ENCODE measurements at places on chromosomes 2 and 18.

DNA sequence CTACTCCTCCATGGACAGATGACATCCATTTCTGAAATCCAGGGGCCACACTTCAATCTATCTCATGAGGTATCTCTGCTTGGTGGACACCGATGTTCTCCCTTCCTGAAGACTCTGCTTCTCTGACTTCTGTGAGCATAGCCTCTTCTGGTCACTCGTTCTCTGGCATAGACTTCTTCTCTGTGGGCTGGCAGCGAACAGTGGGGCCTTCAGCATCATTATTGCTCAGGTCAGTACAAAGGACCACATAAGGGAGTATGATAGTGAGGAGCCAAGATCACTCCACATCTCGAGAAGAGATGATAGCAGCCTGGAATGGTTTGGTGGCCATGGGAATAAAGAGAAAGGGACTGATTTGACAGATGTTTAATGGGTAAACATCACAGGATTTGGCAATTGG lies 8.0 kb upstream of the KCMF1 start:
- no peak for DNase-seq

DNA sequence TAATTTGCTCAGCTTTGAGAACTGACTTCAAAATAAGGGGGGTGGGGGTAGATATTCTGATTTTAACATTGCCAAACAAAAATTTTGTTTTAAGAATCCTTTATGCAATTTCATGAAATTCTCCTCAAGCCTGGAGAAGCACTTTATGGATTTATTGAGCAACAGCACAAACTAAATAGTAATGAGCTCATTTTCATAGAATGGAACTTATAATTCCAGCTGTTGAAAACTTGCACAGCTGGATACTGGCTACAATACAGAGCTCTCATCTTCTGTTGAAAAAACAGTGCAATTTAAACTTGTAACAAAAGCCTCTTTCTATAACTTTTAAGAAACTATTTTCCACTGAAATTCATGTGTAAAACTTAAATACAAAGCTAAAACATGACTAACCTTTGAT lies 137.6 kb upstream of the FN1 start:
- no peak for DNase-seq

- no peak for DNase-seq
These were observed 44.3 kb downstream of the LPIN2 start for GRCh38 chr18:2968606-2969005.

DNA sequence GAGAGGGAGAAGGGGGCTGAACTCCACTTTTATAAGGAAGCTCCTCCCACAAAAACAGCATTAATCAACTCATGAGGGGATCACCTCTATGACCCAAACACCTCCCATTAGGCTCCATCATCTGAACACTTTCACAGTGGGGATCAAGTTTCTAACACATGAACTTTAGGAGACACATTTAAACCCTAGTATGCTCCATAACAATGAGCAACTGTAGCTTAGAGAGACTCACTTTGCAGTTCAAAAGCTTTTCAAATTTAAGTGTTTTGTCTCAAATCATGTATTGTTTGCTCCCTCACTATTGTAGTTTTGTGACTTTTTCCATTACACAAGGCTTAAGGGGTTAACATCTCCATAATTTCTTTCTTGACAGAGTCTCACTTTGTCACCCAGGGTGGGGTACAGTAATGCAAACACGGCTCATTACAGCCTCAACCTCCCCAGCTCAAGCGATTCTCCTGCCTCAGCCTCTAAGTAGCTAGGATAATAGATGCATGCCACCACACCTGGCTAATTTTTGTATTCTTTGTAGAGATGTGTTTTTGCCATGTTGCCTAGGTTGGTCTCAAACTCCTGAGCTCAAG lies 352.7 kb upstream of the CDH20 start:
- DNase-seq = no peak

GRCh38 chr18:886076-886475 lies 18.6 kb upstream of the ADCYAP1 start:
- DNase-seq = no peak

DNA sequence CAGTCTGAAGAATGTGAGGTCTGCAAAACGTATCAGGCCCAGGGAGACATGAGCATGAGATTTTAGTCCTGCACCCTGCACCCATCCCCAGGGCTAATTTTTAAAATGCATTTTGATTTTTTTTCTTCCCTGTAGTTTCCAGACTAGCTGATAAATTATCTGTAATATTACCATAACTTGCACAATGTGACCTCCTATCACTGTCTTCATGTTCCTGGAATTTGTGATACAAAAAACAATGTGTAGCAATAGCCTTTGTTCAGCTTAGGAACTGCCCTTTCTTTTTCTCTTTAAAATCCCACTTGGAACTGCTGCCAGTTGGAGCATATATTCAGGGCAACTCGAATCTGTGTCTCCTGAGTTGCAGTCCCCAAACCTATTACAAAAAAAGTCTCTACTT lies 222.8 kb upstream of the HS6ST1 start:
- DNase-seq = no peak

All from GM12865 (cell line).